MV-4-11 (cell line): ENCODE measurements at places on chromosomes 2 and 18.
A peak's percentile ranks its signal among the peaks of the same experiment; 100 is the strongest.

DNA sequence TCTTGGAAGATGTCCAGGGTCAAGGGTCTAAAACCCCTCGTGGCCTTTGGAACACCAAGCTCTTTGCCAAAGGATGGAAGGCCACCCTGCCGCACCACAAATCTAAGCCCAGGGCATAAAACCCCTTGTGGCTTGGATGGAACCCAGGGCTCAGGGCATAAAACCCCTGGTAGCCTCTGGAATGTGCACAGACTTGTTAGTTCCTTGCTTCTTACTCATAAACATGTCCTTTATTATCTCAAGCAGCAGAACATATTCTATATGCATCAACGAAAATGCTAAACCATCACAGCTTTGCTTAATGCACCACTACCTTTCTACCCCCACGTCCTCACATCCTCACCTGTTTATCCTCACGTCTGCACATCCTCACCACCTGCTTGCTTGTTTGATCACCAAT, 998.0 kb downstream of the DSC3 start:
- DNase-seq = no peak

- no peak for DNase-seq
Measured at GRCh38 chr2:193966590-193966989, 1690.4 kb upstream of the SLC39A10 start.

DNA sequence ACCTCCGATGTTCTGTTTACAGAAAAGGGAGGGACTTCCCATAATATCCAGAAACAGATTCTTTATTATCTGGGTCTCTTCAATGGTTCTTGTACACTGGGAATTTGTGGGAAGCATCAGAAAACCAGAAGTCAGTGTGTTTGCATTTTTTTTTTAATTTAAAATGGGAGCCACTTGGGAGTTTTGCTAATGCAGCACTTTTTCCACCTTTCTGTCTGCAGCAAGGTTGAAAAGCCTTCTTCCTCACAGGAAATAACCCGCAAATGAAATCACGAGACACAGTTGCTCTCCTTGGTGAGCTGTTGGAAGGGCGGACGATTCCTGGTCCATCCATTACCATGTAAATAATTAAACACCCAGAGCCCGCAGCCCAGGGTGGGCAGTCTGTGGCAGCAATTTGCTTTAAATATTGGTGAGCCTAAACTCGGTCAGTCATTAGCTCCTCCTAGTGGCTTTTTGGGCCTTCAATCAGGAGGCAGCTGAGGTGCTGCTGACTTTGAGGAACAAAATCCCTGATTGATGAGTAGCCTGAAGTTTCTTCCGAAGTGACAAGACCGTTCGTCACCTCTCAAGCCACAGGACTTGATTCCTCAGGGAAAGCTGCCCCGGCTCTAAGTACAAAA, 471.5 kb downstream of the EPHA4 start:
- DNase-seq = no peak

DNA sequence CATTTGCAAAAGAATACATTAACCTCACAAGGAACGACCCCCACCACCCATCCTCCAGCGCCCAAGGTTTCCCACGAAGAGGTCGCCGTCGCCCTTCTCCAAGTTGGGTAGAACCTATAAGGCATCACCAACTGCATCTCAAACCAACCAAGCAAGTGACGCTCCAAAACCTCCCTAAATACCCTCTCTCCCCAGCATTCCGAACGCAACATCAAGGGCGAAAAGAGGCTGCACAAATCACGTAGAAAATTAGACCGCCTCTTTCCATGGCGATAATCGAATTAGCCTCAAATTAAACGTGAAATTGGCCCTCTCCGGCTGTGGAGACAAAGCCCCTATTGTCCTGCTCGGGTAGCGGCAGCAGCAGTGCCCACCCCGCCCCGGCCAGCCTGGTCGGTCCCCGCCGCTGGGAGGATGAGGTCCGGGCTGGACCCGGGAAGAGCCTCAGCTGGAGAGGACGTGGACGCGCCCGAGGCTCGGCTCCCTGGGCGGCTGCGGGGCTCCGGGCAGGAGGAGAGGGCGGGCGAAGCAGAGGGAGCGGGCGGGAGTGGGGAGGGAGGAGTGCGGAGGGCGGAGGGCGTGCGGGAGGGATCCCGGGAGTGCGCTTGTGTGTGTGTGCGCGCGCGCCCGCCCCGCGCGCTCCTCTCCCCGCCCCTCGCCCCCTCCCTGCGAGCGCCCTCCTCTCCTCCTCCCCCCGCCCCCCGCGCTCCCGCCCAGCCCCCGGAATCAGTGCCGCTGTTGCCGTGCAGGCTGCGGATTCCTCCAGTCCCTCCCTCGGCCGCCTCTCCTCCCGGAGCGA, at the start of gene SPTBN1:
TSS of gene SPTBN1 (plus strand) at position 765 of the 799 bp plus-strand sequence. CDS start 70,092 bp downstream, outside the sequence.
- DNase-seq = no peak

GRCh38 chr18:38413193-38413592, 847.6 kb upstream of the CELF4 start:
- peak; percentile 2 for DNase-seq

GRCh38 chr2:144507441-144508171, 12.3 kb downstream of the ZEB2 start:
- peak; percentile 73 for DNase-seq

GRCh38 chr2:99863903-99864270, 278.5 kb downstream of the AFF3 start:
- peak; percentile 43 for DNase-seq

- no peak for DNase-seq
Measured at GRCh38 chr2:197954328-197954727, 149.9 kb downstream of the PLCL1 start.

- DNase-seq = no peak
Measured at GRCh38 chr18:36128530-36128870, 640 bp downstream of the SLC39A6 start.

DNA sequence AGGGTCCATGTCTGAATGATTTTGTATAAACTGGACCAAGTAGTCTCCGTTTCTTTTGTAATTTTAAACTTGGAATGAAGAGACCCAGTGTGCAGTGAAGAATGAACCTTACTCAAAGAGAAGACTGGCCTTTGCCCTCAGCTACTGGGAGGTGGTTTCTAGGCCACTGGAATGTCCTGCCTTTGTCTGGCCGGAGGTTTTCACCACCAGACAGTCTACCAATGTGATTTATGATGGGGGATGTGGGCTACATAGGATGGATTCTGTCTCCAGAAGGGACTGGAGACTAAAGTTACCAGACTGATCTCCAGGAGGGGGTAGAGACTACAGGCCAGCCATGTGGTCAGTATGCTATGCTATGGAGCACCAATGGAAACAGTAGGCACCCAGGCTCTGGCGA, 42.8 kb upstream of the RAB31 start:
- DNase-seq = no peak
